ENCODE measurements at places on chromosomes 7 and 10.
A peak's percentile ranks its signal among the peaks of the same experiment; 100 is the strongest.

GRCh38 chr10:51162002-51162401 lies 87.7 kb downstream of the PRKG1 start:
- ATAC-seq, result no peak

DNA sequence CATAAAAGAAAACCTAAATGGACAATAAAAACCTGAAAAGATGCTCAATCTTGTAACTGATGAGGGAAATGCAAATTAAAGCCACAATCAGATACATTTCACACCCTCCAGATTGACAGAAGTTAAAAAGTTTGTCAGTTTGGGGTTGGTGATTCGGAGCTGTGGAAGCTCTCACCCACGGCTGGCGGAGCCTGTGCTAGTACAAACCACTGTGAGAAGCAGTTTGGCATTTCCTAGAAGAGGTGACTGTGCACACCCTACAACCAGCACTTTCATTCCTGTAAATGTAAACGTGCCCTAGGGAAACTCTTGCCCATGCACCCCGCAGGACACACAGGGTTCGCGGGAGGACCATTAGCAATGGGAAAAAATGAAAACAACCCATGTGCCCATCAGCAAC lies 114.1 kb downstream of the BMS1 start:
- ATAC-seq, result no peak

- peak; percentile 25 for ATAC-seq
These were observed 534 bp downstream of the FZD9 start for GRCh38 chr7:73433924-73434700.

DNA sequence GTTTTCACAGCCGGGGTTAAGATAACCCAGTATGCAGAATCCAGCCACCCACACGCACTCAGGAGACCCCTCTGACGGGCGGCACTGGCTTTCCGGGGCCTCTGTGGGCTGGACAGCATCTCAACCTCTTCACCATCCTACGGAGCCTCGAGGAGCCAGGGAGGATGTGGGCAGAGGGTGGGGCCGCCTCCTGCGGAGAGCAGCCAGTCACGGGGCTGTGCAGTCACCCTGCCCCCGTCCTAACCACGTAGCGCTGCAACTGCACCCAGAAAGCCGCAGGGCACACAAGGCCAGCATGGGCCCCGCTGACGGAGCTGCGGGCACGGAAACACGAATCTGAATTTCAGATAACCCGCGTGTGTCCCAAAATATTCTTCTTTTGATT lies 270.3 kb downstream of the ELFN1 start:
- peak; percentile 83 for ATAC-seq

DNA sequence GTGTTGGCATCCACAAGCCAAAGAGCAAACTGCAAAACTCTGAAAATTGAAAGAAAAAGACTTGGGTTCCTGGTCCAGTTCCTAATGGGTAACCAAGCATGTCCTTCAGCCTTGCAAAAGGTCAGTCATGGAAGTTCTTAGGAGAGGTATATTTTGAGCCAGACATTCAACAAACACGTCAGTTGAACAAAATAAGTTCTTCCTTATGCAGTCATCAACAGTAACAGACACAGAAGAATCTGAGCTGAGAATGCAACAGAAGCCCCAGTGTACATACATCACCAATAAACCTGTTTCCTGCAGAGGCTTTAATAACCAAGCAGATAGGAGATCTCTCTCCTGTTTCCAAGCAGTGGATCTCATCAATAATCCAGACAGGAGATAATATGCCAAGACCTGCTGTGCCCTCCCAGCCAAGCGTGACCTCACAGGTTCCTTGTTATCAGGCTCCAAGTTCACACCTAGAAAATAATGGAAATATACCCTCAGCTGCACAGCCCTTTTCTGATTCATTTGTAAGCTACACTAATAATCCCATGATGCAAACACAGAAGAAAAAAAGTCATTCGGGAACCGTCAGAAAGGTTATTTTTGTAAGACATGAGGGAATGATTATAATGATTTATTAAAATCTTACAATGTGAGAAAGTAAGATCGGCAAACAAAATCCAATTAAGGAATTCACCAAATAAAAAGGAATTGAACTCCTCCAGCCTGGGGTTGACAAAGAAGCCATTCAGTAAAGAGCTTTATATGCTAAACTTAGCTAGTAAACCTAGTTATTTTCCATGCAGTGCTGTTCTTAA lies 90.7 kb downstream of the DGKI start:
- no peak for ATAC-seq

GRCh38 chr10:104337521-104337984 lies 712 bp downstream of the ITPRIP start:
- ATAC-seq, result peak; percentile 5

GRCh38 chr10:63477927-63478326 lies 12.2 kb upstream of the JMJD1C start:
- no peak for ATAC-seq

Measured in esophagus mucosa (tissue), 1 donor.